Hematopoietic multipotent progenitor cell treated with erythropoietin and hydrocortisone succinate and interleukin-3 and kit ligand, for 17 days (in vitro differentiated cells): ENCODE measurements at places on chromosomes 5 and 9.

GRCh38 chr5:435961-436640 is 6.9 kb upstream of the EXOC3 start:
- no peak for DNase-seq

GRCh38 chr9:120761006-120761405 is 32.2 kb downstream of the FBXW2 start:
- no peak for DNase-seq

DNA sequence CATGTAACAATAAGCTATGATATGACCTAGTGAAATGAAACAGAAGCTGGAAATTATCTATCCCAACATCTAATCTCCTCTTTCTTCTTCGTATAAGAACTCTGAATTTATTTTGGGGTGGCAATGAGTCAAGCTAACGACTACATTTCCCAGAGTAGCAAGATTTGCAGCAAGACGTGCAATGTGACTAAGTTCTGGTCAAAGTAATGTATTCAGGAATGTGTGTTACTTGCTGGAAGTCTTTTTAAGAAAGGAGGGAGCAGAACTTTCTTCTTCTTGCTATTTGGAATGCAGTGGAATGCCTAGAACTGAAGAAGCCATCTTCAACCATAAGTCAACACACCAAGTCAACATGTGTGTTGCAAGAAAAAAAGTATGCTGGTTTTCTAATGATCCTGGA is 406.6 kb upstream of the MEF2C start:
- DNase-seq: no peak

GRCh38 chr5:53643445-53643844 is 83.0 kb downstream of the NDUFS4 start:
- DNase-seq: no peak

DNA sequence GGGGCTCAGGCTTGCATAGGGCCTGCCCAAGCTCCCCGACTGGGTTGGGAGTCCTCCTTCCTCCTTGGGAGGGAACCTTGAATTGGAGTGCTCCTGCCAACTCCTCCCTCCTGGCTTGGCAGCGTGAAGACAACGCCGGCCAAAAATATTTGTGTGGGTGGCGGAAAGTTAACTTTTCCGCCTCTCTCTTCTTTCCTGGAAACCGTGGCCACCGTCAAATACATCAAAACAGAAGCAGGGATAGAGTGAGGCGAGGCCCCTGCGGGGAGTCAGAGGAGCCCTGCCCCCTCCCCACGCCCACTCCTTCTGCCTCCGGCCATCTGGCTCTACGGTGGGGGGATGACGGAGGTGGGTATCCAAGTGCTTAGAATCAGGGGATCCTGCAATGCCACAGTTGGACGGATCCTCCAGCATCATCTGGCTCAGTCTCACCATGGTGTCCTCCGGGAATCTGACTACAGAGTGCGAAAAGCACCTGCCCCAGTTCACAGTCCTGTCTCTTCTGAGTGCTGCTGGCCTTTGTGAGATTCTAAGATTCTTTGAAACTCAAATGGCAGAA is 25.2 kb upstream of the SYNPO start:
- no peak for DNase-seq

DNA sequence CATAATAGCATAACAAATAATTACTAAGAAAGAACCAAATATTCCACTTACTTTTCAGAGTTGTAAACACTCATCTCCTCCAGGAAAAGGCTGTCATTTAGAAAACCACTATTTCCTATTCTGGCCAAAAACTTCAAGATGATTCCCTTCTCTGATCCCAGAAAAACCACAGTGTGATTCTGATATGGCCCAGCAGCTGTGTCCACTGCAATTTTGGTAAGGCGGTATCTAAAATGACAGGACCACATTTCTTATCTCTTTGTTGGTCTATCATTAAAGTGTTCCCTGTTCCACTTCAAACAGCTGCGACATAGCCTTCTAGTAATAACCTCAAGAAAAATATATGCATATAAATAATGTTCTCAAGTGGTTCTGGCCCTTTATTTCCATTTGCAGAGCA is 96.1 kb downstream of the SEMA6A start:
- DNase-seq: no peak

GRCh38 chr9:129624947-129625346 is 1.0 kb upstream of the NTMT1 start:
- no peak for DNase-seq

DNA sequence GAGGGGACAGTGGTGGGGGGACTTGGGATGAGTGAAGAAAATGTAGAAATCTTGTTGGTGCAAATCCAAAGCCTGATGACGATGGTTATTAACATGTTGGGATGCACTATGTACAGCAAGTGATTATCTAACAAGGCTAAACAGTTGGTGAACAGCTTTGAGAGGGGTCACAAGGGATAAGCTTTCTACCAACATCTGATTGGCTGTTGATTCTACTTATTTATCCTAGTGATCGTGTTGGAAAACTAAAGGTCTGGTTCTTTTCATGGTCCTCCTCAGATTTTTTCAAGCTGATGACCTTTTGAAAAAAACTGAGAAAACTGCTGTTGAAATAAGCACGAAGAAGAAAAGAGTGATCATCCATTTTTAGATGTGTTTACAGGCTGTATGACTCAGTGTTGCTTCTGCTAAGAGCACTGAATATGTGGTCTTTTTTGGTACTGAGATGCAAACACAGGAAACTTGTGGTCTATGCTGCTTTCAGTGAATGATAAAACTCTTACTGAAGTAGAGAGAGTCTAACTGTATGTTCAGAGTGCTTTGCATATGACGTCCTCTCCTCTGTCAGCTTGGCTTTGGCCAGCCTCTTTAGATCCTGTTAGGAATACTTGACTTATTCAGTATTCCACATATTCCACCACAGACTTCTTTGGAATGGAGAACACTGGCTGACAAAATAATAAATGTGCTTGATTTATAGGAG is 174.8 kb downstream of the SLF1 start:
- DNase-seq: no peak

- DNase-seq: peak; percentile 39
These were observed 183.1 kb downstream of the TRIO start for GRCh38 chr5:14326035-14326903.

- DNase-seq: no peak
These were observed 5.0 kb downstream of the OR2V2 start for GRCh38 chr5:181152406-181152805.

GRCh38 chr5:54013556-54014194 is 296.7 kb downstream of the ARL15 start:
- peak; percentile 82 for DNase-seq

- DNase-seq: peak; percentile 46
These were observed 6.2 kb downstream of the TMEM8B start for GRCh38 chr9:35835216-35835632.

DNA sequence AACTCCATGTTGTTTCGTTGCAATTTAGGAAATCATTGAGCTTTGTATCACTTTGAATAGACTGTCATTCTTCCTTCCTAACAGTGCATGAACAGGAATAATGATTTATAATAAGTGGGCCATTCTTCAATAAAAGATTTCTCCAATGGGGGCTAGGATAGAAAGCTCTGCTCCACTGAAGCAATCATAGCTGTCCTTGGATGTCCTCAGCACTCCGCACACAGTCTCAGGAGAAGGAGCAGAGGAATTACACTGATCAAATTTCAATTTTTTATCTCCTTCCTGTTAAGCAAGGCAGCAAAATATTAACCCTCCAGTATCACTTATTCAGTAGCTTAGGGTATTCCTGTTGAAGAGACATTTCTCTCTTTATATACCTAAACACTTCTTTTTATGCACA is 532.7 kb upstream of the ST8SIA4 start:
- no peak for DNase-seq

DNA sequence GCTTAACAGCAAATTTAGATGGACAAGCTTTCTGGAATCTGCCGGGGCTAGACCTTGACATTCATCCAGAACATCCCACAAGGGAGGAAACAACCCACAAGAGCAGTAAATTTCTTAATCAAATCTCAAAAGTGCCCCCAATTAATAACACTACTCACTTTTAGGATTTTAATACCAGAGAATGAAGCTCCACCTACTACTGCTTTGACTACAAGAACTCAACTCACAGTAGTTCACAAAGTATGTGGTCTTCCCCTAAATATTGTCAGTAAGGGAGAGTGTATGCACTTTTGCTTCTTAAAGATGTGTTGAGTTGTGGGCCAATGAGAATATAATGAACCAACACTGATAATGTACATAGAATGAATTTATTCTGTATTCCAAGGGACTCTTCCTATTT is 94.7 kb downstream of the EBF1 start:
- no peak for DNase-seq

GRCh38 chr5:150434464-150434863 is 15.1 kb downstream of the RPS14 start:
- no peak for DNase-seq

DNA sequence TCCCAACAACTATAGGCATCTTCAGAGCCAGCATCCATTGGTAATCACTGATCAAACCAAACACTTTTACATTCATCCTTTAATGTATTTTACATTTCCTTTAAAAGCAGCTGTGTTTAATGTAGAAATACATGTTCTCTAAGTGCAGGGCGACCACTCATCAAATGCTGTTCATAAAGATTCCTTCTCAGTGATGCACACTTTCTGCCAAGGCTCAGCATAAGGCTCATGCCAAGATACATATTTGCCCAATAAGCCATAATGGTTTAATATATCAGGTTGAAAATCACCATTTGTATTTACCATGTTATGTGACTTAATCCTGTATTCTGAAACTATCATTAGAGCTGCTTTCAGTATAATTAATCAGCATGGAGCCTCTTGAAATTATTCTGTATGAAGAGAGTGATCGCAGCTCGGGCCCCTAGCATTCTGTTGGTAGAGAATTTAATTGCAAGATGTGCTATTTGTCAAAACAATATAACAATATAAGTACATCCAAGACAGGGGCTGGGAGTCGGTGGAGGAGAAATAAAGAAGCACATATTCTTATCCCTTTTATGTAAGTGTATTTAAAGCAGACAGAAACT is 267.5 kb downstream of the EBF1 start:
- no peak for DNase-seq

GRCh38 chr9:19924080-19924479 is 135.2 kb upstream of the SLC24A2 start:
- no peak for DNase-seq
